ENCODE measurements at places on chromosomes 2 and 18.

- no peak for DNase-seq
These were observed 62.6 kb downstream of the TRPM8 start for GRCh38 chr2:233979748-233980147.

- DNase-seq = no peak
These were observed 4.3 kb downstream of the SMYD5 start for GRCh38 chr2:73218298-73218697.

DNA sequence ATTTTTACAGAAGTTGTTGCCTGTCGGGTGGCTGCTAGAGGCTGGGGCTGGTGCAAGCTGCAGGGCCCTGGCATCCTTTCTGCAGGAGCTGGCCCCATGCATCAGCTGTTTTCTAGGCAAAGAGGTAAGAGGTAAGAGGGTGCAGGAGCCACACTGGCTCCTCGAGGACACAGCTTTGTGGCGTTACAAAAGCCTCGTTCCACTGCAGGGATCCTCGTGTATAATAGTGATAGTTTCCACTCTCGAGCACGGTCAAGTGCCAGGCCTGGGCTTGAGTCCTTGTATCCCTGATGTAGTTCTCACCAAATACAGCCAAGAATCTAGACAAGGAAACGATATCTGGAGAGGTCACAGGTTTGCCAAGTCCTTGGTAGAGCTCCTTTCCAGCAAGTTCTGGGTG lies 33.2 kb upstream of the FHOD3 start:
- DNase-seq = no peak

DNA sequence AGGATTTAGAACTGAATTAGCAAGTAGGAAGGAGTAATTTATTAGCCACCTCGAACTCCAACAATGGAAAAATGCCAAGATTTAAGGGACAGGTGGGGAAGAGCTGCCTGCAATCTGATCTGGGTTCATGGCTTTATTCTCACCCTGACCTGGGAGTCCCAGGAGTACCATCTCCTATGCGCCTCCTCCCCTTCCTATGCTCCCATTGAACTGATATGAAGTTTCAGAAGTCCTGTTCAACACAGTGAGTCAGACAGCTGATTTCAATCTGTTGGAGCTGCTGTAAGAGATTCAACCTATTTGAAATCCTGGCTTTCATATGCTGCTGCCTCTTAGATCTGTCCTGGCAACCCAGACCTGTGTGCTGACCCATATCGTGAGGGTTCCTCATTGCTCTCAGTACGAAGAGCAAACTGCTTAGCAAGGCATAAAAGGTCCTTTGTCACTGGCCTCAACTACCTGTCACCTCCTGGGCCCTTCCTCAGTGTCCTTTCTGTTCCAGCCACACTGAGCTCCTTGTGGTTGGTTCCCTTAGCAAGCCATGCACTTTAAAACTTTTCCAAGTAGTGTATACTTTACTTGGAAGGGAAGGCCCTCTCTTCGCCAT lies 15.9 kb upstream of the CD28 start:
- no peak for DNase-seq

DNA sequence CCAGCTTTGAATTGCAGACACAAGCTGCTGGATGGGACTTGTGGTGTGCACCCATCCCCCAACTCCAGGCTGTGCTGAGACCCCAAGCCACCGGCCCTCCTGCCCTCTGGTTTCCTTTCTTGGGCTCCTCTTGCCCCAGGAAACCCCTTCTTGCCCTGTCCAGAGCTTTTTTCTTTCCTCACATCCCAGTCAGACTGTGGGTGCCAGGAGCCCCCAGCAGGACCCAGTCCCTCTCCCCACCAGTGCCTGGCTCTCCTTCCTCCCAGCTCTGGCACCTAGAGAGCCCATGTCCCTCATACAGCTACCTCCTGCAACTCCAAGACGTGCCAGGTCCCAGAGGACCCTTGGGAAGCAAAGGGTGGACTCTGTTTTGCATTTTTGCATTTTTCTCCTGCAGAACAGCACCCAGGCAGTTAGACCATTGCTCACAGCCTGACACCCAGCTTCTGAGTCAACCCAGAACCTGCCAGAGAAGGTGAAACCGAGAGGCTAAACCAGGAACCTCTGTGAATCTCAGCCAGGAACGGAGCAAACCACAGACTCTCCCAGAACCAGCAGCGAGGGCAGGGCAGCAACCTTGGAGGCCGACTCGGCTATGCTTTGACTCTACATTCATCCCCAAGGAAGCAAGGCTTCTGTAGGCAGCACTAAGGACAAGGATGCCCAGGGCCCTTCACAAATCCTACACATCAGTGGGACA lies 221.1 kb downstream of the ANAPC1 start:
- DNase-seq = no peak

DNA sequence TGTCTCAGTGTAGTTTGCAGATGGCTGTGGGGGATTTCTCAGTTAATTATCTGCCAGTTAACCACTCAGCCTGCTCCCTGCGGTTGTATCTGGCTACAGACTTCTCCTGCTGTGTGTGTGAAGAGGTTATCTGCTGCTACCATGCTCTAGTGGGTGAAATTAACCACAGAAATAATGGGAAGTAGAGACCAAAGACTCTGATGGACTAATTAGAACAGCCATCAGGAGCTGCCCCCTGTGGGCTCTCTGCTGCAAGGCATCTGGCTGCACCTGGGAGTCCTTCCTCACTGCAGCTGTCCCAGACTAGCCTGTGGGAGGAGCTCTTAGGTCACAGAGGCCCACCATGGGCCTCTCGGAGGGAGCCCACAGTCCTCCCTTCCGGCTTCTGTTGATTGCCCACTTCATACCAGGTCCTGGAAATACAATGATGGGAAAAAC lies 66.6 kb downstream of the CTIF start:
- DNase-seq = peak; percentile 34

Measured in HT-29 (cell line).